ENCODE measurements at places on chromosomes 2 and 18. TPM values are rescaled to one million over a fixed set of nuclear protein-coding genes. Genes with fewer than 3 reads are reported as not detected.

GRCh38 chr2:160816916-160817499 is 323.4 kb upstream of the RBMS1 start:
- no peak for DNase-seq

DNA sequence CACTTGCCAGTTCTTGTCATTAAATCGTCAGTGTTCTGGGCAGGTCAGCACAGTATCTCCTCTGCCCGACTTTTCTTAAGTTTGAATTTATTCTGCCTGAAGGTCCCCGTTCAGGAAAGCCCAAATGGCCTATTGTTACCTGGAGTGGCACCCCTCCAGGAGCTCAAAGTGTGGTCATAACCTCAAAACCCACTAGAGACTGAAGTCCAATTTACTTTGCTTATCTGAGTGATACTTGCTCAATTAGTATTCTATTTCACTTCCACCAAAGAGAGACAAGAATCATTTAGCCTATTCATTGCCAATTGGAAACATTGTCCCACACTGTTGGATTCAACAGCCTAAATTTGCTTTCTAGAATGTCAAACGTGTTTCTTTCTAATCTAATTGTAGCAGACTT is 375.3 kb downstream of the LNPK start:
- DNase-seq: no peak

DNA sequence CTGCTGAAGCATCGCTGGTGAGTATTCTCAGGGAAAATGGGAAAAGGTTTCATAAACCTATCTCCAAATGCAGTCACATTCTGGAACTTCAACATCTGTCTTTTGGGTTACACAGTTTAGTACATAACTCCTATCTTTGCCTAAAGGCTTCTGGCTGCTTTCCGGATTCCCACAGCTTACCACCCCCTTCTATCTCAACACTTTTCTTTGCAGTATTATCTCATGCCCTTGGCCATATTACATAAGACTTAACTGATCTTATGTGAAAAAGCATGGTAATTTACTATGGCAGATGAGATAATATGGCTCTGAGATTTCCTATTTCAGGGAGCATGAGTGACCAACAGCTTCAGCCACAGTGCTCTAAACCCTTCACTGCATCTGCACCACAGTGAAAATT is 369.3 kb upstream of the LINC00305 start:
- DNase-seq: no peak

GRCh38 chr2:131154071-131154531 is 49.0 kb downstream of the PLEKHB2 start:
- peak; percentile 46 for DNase-seq

- no peak for DNase-seq
These were observed 80.2 kb downstream of the USP40 start for GRCh38 chr2:233486357-233486756.

DNA sequence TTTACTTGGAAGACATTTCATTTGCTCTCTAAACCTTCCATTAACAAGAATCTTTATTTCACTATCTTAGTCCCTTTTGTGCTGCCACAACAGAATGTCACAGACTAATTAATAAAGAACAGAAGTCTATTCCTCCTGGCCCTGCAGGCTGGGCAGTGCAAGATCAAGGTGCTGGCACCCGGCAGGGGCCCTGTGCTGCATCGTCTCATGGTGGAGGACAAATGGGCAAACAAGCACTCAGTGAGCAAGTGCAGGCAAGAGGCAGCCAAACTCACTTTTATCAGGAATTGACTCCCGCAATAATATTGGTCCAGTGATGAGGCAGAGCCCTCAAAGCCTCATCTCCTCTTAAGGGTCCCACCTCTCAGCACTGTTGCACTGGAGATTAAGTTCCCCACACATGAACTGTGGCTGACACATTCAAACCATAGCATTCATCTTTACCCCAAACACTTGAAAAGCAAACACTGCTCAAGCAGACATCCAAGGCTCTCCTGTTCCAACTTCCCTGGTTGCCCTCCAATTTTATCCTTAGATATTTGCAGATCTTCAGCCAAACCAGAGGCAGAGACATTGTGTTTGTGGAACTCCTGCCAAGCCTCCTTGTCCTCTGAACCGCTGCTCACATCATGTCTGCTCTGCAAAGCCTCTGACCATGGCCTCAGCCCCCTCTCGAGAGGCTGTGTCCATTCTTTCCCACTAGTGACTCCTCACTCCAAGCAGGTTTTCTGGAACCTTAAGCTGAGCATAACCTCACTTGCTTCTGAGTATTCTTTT is 404.4 kb upstream of the SOX11 start:
- no peak for DNase-seq

DNA sequence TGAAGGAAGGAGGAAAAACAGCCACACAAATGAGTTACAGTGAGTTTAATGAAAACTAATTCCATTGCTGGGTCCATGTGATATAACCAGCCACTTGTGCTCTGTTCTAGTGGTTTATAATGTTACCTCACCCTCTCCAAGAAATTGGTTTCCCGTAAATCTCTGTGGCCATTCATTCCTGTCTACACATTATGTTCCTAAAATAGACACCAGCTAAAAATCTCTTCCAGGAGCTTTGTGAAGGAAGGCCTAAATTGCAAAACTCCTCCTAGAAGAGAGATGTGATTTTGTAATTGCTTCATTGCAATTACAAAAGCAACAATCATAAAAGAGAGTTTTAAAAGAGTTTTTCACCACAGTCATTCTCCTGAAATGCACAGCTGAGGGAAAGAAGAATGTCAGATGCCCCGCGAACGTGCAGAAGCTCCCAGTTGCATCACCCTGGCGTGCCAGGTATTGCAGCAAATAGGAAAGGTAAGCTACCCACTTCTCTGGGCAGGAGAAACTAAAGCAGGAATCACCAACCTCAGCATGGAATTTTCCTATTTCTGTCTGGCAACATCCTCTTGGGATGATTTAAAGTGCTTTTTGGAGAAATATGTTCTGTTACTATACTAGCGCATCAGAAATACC is 1.7 kb downstream of the SCN1A start:
- peak; percentile 56 for DNase-seq

- DNase-seq: no peak
These were observed 132.7 kb upstream of the MEX3C start for GRCh38 chr18:51330148-51330547.

DYNAP gene
- not detected for total RNA-seq

UGT1A8 gene
- total RNA-seq: not detected

KATNAL2 gene
- total RNA-seq: 18.1 TPM

Data from LHCN-M2 (cell line).